Muscle of leg (tissue), 16 donors: ENCODE measurements at places on chromosomes 3 and 15. TPM values are rescaled to one million over a fixed set of nuclear protein-coding genes. Genes with fewer than 3 reads are reported as not detected.

The COLQ gene
- 15.9 TPM for total RNA-seq

The CCDC54 gene
- total RNA-seq = not detected

DNA sequence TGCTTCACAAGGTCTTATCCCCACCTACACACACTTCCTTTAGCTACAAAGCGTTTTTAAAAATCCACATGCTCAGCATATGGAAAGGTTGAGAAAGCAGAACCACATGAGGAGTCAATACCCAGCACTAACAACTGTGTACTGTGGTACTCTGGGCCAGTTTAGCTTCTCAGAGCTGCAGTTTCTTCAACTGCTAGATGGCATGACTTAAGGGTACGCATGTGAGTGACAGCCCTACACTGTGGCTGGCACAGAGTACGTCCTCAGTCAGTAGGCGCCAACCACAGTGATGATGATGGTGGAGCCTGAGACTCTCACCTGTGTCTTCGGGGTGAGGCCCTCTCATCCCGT is 17.4 kb downstream of the CCDC12 start:
- peak; percentile 30 for DNase-seq

DNA sequence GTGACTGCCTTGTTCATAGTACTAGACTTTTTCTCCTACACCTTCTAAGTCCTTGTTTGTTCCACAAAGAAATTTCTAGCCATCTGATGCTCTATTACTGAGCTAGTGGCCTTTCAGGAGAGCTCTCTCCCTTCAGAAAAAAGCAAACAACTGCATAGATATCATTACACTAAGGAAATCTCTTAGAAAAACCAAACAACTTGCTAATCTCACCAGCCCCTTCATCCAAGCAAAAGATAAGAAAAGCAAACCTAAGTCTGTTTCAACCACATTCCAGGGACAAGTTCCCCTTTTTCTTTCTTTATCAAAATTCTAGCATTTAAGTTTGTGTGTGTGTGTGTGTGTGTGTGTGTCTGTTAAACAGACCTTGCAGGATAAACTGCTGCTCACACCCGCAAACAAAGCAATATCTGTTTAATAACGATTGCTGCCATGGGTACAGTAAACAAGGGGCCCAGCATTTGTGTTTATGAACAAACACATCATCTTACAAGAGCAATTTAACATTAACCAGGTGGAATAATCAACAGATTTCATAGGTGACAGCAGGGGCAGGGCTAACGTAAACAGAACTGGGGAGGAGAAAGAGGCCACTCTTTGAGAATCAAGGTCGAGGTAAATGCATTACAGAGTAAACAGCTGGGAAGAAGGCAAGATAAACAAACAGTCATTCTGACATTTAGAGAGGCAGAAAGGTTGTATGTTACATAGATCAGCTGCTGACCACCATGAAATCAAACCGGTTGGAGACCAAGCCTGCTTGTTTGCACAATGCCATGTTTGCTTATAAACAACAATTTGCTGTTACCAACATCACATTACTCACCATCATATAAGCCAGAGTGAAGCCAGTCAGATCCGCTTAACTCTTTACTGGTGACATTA is 375.1 kb downstream of the FOXP1 start:
- no peak for DNase-seq

DNA sequence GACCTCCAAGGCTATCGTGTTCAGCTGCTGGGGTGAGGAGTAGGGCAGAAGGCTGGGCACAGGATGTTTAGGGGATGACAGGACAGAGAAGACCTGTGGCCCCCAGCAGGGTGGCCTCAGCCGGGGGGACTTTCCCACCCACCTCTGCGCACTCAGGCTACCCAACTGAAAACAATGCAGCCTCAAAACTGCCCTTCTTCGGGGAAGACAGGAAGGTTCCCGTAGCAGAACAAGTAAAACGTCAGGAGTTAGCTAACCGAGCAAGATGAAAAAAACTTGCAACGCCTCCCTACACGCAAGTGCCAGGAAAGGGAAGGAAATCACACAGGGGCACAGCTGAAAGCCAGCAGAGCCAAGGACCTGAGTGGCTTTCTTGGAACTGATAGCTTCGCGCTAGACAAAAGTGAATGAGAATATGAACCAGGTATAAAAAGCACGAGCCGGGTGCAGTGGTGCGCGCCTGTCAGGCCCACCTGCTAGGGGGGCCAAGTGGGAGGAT is 38.4 kb upstream of the FURIN start:
- DNase-seq = peak; percentile 74
